ENCODE measurements at places on chromosomes 2 and 18.
A peak's percentile ranks its signal among the peaks of the same experiment; 100 is the strongest.

DNA sequence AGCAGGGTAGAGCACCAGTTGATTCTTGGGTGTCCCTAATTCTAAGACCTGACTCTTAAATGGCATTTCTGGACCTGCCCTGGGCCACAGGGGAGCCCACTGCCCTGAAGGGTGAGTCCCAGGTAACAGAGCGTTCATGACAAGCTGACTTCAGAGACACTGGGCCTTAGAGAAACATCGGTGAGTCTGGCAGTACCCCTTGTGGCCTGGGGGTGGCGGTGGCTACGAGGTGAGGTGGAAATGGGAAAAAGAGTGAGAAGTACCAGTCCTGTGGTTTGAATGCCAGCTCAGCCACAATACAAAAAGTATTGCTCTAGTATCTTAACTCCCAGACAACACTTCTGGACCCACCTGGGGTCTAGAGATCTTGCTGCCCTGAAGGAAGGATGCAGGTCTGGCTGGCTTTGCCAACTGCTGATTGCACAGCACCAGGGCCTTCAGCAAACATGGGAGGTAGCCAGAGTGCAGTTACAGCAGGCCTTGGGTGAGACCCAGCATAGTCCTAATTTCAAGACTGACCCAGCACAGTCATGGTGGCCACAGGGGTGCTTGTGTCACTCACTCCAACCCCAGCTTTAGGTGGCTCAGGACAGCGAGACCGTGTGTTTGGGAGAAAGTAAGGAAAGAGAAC, 44.5 kb downstream of the USP34 start:
- peak; percentile 26 for DNase-seq
- no peaks in the 10 kb centered on the region for H3K4me1 ChIP-seq
- no peak overlapping the region for H3K27ac ChIP-seq
- no peaks in the 10 kb centered on the region for H3K36me3 ChIP-seq

DNA sequence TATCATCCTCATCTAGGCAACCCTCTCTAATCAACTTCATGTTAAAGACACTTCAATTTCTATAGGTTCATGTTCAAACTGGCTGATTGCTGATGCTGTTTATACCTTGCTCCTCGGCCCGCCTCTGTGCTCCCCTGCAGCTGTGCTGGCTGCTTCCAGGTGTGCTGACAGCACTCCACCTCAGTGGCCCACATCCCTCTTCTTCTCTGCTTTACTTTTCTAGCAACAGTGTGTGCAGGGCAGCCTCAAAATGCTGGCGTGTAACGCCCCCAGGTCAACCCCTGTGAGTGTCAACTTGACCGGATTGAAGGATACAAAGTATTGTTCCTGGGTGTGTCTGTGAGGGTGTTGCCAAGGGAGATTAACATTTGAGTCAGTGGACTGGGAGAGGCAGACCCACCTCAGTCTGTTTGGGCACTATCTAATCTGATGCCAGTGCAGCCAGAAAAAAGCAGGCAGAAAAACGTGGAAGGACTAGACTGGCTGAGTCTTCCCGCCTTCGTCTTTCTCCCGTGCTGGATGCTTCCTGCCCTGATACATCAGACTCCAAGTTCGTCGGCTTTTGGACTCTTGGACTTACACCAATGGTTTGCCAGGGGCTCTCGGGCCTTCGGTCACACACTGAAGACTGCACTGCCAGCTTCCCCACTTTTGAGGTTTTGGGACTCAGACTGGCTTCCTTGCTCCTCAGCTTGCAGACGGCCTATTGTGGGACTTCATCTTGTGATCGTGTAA, 94.7 kb downstream of the COL6A3 start:
- H3K4me1 ChIP-seq, result peaks cover 4% of the 10 kb centered on the region
- H3K36me3 ChIP-seq, result no peaks in the 10 kb centered on the region
- H3K27ac ChIP-seq, result no peak overlapping the region

GRCh38 chr2:25115902-25116301, 52.5 kb downstream of the POMC start:
- peaks cover 9% of the 10 kb centered on the region for H3K36me3 ChIP-seq
- no peaks in the 10 kb centered on the region for H3K27me3 ChIP-seq

- no peak overlapping the region for H3K4me3 ChIP-seq
- H3K4me1 ChIP-seq, result peaks cover 4% of the 10 kb centered on the region
- H3K36me3 ChIP-seq, result peaks cover 13% of the 10 kb centered on the region
- H3K27me3 ChIP-seq, result no peaks in the 10 kb centered on the region
Observed at GRCh38 chr2:30450025-30450424, 3.0 kb downstream of the LCLAT1 start.

- peak overlapping the region; percentile 41 for H3K4me3 ChIP-seq
- no peak overlapping the region for H3K27ac ChIP-seq
- no peaks in the 10 kb centered on the region for H3K27me3 ChIP-seq
- no peak for DNase-seq
- H3K36me3 ChIP-seq, result peaks cover 12% of the 10 kb centered on the region
- H3K4me1 ChIP-seq, result peaks cover 27% of the 10 kb centered on the region
Observed at GRCh38 chr2:120828829-120829632, 93.4 kb downstream of the GLI2 start.

- no peak overlapping the region for H3K27ac ChIP-seq
- DNase-seq, result no peak
- peaks cover 3% of the 10 kb centered on the region for H3K4me1 ChIP-seq
- H3K27me3 ChIP-seq, result no peaks in the 10 kb centered on the region
Observed at GRCh38 chr2:237527233-237527632, 39.1 kb upstream of the PRLH start.

DNA sequence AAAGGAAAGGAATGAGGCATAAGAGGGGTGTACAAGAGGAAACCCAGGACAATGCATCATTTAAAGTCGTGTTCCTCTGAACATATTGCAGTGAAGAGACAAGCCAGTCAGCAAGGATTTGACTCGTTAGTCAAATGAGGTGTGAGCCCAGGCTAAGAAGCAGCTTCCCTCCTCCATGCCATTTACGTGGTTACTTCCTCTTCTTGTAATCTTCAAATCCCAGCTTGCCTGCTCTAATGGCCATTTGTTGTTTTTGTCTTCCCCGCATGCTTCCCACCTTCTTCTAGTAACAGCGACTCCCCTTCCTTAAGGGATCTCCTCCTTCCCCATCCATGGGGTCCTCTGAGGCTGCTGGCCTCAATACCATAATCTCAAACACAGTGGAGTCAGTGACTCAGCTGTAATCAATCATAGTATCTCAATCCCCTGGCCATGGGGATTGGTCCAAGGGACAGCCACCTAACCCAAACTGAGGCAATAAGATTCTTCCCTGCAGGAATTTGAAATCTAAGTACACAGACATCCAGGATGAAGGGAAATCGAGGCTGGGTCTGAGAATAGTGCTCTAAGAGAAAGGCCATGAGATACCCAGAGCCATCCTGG, 37.6 kb downstream of the SLC14A1 start:
- H3K4me1 ChIP-seq, result peaks cover 9% of the 10 kb centered on the region
- no peak overlapping the region for H3K27ac ChIP-seq
- no peak overlapping the region for H3K4me3 ChIP-seq
- no peaks in the 10 kb centered on the region for H3K27me3 ChIP-seq
- DNase-seq, result no peak
- H3K36me3 ChIP-seq, result no peaks in the 10 kb centered on the region

DNA sequence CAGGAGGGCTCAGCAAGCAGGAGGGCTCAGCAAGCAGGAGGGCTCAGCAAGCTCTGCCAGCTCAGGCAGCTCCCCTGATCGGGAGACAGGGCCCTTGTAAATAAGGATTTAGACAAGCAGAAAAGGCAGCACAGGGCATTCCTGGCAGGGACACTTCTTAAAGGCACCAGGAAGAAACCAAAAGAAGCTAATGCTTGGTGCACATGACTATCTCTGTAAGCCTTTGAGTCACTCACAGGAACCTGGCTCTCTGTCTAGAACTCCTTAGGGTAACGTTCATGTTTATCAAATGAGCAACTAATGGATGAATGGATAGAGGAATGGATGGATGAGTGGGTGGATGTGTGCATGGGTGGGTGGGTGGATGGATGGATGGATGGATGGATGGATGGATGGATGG, 28.4 kb downstream of the TMEM37 start:
- H3K36me3 ChIP-seq, result no peaks in the 10 kb centered on the region
- DNase-seq, result no peak
- H3K4me3 ChIP-seq, result no peak overlapping the region
- no peak overlapping the region for H3K27ac ChIP-seq

DNA sequence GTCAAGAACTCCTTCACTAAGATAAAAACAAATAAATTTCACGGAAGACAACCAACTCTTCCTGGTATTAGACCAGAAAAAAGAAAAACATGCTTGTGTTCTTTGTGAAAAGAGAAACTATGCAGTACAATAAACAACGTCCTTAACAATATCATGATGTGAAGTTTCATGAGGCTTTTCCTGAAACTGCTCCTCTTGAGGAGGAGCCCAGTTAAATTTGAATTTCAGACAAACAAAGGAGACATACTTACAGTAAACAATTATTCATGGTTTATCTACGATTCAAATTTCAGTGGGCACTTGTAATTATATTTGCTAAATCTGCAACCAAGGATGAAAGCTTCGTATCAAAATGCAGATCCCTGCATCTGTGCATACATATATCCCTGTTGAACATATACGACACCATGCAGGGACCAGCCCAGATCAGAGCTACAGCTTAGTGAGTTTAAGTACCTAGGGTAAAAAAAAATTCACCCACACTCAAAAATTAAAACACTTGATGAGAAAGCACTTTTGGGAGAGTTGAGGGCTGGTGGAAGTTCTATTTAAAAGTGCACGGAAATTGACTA, 24.8 kb upstream of the SLC9A2 start:
- H3K4me1 ChIP-seq, result no peaks in the 10 kb centered on the region
- peaks cover 3% of the 10 kb centered on the region for H3K27me3 ChIP-seq
- no peak for DNase-seq
- H3K4me3 ChIP-seq, result no peak overlapping the region

DNA sequence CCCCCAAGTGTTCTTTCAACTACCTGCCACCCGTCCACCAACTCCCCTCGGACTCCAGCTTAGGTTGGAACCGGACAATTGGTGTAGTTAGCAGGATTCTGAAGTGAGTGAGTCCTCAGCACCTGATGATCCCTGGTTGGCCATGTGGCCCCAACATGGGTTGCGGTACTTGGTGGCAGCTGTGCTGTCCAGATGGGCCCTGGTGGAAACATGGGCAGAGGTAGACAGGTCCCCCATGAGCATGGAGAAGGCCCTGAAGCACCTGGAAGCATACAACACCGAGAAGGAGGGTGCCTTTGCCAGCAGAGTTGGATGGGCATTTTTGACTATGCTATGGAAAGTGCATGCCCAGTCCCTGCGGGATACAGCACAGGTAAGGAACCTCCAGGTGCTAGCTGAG, 11.0 kb upstream of the C2orf42 start:
- no peak overlapping the region for H3K4me3 ChIP-seq
- H3K27ac ChIP-seq, result no peak overlapping the region
- no peaks in the 10 kb centered on the region for H3K4me1 ChIP-seq
- DNase-seq, result no peak
- peaks cover 1% of the 10 kb centered on the region for H3K36me3 ChIP-seq
- peaks cover 2% of the 10 kb centered on the region for H3K27me3 ChIP-seq

DNA sequence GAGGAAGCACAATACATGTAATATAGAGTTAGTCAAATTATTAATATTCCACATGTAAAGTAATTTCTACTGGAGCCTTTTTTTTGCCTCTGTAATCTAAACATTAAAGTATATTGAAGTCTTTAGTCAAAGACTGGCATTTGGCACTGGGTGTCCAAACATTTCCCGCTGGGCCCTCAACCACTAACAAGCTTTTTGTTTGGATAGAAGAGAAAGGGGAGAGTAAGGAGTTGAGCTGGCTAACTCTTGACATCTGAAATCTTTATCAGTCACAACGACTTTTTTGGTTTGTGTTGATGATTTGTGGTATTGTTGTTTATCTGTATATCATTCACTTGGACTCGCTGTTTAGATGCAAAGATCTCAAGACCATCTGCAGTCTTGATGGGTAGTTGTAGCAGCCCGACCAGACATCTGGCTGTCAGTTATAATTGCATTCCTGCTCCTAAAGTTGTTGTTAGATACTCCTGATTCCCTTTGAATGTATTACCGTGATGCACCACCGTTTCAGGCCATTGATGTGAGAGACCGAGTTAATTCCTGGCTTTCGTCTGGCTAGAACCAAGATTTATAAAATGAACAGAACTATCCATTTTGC, 379.6 kb downstream of the MTX2 start:
- no peaks in the 10 kb centered on the region for H3K36me3 ChIP-seq
- H3K4me1 ChIP-seq, result no peaks in the 10 kb centered on the region
- H3K27ac ChIP-seq, result no peak overlapping the region
- DNase-seq, result no peak

- no peaks in the 10 kb centered on the region for H3K36me3 ChIP-seq
- DNase-seq, result no peak
- no peaks in the 10 kb centered on the region for H3K27me3 ChIP-seq
- H3K4me3 ChIP-seq, result no peak overlapping the region
Observed at GRCh38 chr18:59515147-59515546, 156.1 kb upstream of the LMAN1 start.

- no peaks in the 10 kb centered on the region for H3K4me1 ChIP-seq
- DNase-seq, result no peak
- H3K27ac ChIP-seq, result no peak overlapping the region
- no peak overlapping the region for H3K4me3 ChIP-seq
- H3K27me3 ChIP-seq, result no peaks in the 10 kb centered on the region
Observed at GRCh38 chr18:62664414-62664813, 50.9 kb upstream of the PHLPP1 start.

- no peak overlapping the region for H3K27ac ChIP-seq
- H3K4me3 ChIP-seq, result no peak overlapping the region
- peaks cover 21% of the 10 kb centered on the region for H3K4me1 ChIP-seq
- no peaks in the 10 kb centered on the region for H3K27me3 ChIP-seq
- no peak for DNase-seq
Observed at GRCh38 chr18:48934723-48935432, 15.9 kb downstream of the SMAD7 start.

DNA sequence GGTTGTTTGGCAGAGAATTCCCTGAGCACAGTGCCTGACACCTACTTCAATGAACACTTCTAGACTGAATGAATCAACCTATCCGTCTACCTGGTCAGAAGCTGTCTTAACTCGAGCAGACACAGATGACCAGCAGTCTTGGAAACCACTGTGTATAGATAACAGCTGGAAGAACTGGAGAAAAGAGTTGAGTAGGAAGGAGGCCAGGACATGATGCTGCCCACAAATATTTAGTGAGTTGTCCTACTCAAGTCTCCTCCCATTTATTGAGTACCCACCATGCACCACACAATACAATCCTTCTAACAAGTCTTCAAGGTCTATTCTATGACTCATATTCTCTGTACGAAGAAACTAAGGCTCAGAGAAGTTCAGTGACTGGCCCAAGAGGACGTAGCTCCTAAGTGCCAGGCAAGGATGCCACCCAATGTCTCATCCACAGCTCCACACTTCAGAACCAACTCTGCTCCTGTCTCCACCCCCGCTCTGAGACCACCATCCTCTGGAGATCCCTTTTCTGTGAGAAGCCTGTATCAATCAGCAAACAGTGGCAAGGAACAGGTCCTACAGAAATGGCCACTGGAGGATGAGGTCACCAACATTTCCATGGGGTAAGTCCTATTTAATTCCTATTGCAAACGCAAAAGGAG, 62.2 kb downstream of the GALNT14 start:
- H3K4me3 ChIP-seq, result no peak overlapping the region
- DNase-seq, result no peak
- no peaks in the 10 kb centered on the region for H3K36me3 ChIP-seq
- peaks cover 2% of the 10 kb centered on the region for H3K4me1 ChIP-seq
